ENCODE measurements at places on chromosomes 11 and 22.

- no peak for DNase-seq
These were observed 722.2 kb upstream of the TENM4 start for GRCh38 chr11:80163011-80163410.

DNA sequence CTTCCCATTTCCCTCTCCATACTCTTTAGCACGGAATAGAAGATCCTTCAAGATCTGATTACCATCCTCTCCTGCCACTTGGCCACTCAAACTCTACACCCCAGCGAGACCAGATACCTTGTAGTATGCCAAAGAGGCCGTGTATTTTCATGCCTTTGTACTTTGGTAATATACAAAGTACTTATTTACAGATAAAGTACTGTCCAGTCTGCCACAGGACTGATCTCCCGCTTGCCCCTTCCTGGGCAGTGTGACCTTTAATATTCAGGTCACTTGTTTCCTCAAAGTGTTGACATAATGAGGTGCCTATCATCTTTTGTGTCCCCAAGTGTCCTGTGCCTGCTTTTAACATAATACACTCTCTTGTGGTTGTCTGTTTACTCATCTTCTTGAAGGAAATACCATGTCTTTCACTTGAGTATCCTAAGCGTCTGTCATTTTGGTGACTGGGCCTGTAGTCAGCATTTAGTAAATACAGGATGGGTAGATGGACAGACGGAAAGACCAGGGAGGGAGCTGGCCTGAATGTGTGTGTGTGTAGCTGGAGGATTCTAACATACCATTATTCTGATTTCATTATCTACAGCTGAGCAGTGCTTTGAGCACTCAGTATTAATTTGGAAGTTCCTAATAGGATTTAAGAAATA, 137.4 kb downstream of the NAV2 start:
- DNase-seq: no peak

GRCh38 chr22:20018001-20018400, 1.4 kb upstream of the ARVCF start:
- no peak for DNase-seq

GRCh38 chr11:93329936-93330445, 551 bp upstream of the DEUP1 start:
- no peak for DNase-seq

DNA sequence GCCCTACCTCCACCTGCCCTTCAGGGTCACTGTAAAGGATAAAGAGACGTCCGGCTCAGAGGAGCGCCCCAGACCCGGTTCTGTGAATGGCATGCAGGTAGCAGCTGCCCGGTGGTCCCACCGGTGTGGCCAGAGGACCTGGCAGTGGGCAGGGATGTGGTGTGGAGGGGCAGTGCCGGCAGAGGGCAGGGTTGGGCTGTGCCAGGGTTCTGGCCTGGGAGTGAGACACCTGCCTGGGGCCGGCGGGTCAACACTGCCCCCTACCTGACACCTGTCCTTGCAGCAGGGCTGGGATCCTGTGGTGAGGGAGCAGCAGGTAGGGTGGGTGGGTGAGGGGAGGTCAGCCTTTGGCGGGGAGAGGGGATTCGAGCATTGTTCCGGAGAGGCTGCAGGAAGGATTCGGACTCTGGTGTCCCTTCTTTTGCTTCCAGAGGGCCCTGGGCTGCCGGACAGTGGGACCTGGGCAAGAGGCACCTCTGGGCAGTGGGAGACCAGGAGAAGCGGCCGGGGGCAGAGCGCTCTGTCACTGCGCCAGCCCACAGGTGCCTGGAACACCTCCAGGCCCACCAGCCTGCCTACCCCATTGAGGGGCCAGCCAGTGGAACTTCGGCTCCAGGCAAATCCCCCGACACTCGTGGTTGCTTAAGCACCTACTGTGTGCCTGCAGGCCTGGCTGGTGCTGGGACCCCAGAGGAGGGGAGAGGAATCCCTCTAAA, 1.6 kb upstream of the PHLDA2 start:
- no peak for DNase-seq

DNA sequence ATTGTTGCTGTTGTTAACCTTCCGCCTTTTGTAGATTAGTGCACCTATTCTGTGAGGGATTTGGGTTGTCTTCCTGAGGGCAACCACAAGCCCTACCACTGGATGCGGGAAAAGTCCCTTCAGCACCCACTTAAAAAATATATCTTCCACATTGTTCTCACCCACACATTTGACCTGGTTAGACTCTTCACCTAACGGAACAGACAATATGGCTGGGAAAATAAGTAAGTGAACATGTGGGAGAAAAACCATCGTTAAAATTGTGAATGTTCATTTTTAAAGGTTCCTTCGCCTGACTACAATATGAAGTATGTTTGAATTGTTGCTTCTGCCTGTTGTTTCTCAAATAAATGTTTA, 72.0 kb upstream of the MPEG1 start:
- DNase-seq: no peak

- no peak for DNase-seq
These were observed 1.2 kb downstream of the SIK3 start for GRCh38 chr11:117097014-117097388.

GRCh38 chr11:4187055-4187988, 92.7 kb downstream of the RRM1 start:
- DNase-seq: peak; percentile 74

DNA sequence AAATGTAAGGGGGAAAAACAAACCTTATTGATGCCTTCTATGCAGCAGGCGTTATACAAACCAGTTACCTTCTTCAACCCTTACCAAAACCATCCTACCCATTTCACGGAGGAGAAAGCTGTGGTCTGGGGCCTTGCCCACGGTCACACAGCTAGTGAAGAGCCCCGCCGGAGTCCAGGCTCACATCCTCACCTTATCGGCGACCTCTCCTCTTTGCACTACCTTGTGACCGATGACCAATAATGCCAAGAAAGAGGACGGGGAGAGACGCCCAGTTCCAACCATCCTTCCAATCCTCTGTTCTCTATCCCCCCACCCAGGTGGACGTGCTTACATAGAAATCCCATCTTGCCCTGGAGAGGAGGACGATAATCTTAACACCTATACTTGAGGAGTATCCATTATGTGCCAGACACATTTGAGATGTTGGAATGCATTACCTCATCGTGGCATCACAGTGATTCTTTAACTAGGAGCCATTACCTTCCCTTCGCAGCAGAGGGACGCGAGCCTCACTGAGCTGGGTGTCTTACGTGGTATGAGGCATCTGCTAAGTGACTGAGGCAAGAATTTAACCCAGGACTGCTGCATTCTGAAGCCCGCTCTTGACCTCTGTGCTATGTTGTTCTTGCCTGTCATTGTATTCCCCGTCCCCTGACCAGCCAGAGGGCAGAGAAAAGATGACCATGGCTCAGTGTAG, 253.7 kb upstream of the B3GAT1 start:
- DNase-seq: no peak

GRCh38 chr11:84691830-84692229, 935.3 kb downstream of the DLG2 start:
- no peak for DNase-seq

DNA sequence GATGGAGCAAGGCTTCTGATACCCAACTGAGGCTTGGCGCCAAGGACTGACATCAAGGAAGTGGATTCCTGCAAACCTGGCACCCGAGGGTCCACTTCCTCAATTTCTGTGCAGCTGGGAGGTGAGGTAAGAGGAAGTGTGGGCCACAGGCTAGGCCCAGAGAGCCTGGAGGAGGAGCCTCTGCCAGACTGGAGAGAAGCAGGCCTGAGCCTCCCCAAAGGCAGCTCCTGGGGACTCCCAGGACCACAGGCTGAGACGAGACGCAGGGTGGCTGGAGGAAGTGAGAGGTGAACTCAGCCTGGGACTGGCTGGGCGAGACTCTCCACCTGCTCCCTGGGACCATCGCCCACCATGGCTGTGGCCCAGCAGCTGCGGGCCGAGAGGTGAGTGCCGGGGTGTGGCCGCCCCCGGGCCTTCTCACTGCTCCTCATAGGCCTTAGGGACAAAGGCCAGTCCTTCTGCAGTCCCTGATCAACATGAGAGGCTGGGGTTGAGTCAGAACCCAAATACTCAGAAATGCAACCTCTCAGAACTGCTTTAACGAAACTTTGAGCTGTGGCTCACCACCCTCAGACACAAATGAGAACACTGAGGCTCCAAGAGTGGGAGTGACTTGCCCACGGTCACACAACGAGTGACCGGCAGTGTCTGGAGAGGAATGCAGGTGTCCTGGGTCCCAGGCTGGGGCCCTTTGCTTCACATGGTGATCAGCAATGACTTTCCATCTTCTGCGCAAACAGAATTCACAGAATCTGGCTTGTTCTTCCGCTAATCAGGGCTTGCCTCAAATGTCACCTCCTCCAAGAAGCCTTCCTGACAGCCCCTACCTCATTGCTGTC, at the start of gene NCF4:
Gene NCF4, plus strand, starts transcription at position 186 of the 839 bp plus-strand sequence. Its CDS starts 166 bp downstream, at position 352.
- DNase-seq: peak; percentile 31

GRCh38 chr11:66151273-66151672, 81.2 kb downstream of the PACS1 start:
- DNase-seq: no peak

DNA sequence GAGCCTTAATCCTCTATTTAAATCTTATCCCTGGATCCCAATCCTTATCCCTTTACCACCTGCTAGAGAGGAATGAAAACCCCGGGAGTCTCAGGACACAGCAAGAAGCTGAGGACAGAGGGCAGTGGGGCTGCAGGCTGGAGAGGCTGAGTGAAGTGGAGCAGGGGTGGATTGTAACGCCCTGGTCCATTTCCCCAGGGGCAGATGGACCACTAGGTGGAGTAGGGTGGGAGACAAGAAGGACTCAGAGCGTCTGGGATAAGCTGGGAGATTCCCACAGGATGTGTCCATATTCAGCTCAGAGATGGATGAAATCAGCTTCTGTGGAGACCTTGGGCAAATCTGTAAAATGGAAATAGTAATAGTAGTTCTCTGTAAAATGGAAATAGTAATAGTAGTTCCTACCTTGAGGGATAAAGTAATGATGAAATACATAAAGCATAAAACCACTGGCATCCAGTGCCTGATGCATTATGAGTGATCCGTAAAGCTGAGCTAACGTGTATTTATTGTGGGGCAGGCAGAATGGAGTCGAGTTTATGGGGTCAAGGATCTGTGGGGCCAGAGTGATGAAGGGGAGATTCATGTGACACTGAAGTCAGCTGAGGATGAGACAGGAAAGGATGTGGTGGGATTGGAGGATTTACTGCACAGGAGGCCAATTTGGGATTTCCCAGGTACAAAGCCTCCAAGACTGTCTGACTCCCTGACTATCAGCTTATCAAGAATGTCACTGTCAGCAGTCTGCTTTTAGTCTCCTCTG, 1.9 kb upstream of the ROBO4 start:
- DNase-seq: no peak

- DNase-seq: no peak
These were observed 15.5 kb downstream of the OPCML start for GRCh38 chr11:133516845-133517244.

DNA sequence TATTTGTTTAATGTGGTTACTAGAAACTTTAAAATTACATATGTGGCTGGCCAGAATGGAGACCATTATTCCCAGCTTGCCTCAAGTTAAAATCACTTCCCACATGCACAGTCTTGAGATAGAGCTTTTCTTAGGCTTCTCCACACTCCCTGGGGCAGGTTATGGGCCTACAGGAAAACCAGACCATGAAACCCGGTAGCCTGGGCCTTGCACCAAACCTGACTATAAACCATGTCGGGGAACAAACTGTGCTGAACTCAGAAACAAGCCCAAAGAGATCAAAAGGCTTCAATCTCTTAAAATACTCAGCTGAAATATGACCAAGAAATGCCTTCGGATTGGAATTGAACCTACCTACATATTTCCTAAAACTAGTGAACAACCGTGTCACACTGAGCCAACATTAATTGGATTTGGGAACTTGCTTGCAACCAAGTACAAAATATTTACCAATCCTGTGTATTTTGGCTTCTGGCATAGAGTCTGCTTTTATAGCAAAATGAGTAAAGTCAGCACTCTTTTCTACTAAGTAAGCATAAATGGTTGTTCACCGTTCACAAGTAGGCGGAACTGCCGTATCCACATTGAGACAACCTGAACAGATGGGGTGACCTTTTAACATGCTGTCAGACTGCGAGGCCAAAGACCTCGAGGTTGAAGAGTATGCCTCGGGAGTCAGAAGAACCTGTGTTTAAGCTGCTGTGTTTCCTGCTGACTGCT, 199.5 kb downstream of the FAM76B start:
- DNase-seq: no peak

GRCh38 chr22:44411226-44412135, 86.6 kb downstream of the RTL6 start:
- no peak for DNase-seq

DNA sequence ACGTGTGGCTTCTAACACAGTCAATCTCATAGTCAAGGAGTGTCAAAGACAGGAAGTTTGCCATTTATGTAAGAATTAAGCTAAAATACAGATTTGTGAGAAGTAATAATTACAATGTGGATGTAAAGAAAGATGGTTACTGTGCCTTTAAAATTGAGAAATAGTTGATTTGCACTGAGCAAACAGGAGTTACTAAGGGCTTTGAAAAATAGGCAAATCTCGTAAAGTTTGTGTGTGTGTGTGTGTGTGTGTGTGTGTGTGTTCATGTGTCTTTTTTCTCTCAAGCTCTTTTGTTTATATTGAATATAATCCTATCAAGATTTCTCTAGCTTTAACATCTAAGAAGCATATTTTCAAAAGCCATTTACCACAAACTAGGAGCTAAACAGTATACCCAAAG, 2284.5 kb downstream of the LRRC4C start:
- no peak for DNase-seq

DNA sequence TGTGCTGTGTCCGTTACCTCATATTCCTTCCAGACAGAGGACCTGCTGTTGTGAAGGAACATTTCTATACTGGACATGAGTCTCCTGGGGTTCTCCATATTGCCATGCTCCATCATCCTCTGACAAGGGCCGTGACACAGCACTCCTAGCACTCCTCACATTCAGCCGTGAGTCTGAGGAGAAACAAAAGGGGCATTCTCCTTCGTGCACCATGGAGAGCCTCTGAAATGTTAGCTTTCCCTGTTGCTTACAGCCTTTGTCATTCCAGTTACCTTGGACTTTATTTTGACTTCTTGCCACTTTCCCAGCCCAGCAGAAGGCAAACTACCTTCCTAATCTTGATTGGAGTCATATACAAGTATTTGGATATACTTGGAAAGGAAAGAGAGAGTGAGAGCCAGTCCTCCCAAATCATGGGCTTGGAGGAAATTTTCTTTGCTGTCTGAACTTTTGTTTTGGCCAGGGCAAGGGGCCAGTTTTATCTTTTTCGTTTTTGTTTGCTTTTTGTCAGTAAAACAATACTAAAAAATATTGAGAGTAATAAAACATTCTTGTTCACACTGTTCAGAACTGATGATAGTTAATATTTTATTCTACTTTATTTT, 29.1 kb upstream of the TECTA start:
- DNase-seq: no peak

DNA sequence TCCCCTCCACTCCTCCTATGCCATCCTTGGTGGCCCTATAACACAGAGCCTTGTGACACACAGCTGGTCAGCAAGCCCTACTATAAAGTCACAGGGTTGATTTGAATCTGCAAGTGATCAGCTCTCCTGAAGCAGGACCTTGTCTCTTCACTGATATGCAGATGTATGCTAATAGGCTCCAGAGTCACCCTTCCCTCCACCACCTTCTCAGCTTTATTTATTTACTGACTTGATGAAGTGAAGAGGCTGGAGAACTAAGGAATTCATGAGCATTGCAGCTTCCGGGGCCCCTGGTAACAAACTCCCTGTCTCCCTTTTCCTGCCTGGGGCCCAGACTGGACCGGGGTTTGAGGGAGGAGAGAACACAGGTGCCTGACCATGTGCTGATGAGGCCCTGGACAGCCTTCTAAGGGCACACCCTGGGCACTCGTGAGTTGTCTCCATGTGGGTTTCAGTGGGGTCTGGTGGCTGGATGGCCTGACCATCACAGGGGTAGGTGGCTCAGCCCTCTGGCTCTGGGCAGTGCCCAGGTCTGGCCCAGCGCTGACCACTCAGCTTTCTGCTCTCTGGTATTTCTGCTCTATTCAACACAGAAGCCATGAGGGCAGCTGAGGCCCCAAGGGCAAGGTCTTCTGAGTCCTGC, 307.5 kb downstream of the NTM start:
- no peak for DNase-seq
